ENCODE measurements at places on chromosomes 11 and 22.
A peak's percentile ranks its signal among the peaks of the same experiment; 100 is the strongest.

- no peak for DNase-seq
Measured at GRCh38 chr22:38062791-38063190, 5.6 kb downstream of the PICK1 start.

DNA sequence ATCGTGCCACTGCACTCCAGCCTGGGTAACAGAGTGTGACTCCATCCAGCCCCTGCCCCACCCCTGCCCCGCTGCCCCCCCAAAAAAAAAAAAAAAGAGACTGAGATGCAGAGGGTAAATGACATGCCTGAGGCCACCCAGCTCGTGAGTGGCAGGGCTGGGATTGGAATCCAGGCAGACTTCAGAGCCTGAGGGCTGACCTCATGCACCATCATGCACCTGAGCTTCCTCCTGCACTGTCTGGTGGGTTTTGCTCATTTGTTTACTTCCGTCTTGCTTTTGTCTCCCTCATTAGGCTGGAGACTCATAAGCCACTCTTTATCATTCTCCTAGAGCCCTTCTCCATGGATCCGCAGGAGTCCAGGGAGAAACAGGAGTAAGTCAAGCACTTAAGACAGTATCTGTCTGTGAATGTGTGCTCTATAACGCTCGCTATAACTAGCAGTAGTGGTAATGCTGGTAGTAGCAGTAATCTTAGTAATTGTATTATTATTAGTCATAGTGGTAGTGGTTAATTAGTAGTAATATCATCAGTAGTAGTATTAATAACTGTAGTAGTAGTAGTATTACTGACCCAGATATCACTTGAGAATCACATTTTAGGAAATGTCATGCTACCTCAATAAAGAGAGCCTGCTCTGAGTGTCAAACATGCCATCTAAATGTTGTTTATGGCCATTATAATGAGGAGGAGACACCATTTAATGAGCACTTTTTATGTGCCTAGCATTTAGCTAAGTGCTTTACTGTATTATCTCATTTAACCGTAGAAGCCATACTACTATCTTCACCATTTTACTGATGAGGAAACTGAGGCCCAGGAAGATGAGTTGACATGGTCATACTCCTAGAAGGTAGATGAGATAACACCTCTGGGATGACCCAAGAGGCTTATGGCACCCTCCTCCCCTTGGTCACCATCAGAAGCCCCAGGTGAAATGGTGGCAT, 85.0 kb downstream of the NAT10 start:
- DNase-seq, result no peak

GRCh38 chr11:554428-555226, 5.9 kb downstream of the LMNTD2 start:
- no peak for DNase-seq

DNA sequence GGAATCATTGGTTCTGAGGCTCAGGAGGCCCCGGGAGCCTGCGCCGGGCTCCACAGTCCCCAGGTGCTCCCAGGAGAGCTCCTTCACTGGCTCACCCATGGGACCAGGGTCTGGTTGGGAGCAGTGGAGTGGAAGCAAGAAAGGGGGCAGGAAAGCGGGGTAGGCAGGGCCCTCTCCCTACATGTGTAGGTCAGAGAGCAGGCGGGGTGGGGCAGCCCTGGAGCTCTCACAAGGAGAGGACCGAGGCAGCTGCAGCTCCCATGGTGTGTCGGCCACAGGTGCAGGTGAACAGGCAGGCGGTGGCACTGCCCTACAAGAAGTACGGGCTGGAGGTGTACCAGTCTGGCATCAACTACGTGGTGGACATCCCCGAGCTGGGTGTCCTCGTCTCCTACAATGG, 28.3 kb downstream of the MUC2 start:
- DNase-seq, result no peak

DNA sequence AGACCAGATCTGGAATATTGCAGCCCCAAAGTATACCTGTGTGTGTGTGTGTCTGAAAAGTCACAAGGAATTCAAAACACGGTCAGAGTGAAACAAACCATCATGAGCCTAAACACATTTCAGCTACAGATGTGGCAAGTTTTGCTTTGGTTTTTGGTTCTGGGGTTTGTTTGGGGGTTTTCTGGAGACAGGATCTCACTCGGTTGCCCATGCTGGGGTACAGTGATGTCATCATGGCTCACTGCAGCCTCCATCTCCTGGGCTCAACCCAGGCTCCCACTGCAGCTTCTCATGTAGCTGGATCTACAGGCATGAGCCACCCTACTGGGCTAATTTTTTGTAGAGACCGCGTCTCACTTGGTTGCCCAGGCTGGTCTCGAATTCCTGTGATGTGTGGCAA, 41.4 kb upstream of the PHF21A start:
- DNase-seq, result no peak

- no peak for DNase-seq
Measured at GRCh38 chr11:111088847-111089355, 156.6 kb upstream of the POU2AF2 start.

GRCh38 chr22:24208012-24208749, 26.9 kb downstream of the SUSD2 start:
- peak; percentile 94 for DNase-seq

DNA sequence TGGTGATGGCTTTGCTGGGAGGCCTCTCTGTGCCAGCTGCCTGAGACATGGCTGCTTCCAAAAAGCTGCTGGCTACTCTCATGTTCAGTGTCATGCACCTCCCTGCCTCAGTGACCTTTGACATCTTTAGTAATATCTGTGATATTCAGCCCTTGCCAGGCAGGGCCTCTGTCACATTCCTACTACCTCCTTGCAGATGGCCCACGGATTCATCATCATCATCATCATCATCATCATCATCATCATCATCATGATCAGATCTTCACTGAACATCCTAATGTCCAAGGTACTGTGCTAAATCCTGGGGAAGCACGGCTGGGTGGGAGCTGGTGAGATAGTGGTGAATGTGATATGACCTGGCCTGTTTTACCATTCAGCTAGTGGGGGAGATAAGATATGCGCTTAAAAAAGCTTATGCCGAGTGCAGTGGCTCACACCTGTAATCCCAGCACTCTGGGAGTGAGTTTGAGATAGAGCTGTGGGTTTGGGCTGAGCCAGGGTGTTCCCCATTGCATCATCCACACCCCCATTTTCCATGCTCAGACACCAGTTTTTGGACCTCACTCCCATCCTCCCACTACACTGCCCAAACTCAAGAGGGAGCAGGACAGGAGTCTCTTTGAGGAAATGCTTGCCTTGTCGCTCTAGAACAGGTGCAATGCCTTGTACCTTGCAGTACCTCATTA, 17.1 kb upstream of the TMPRSS13 start:
- DNase-seq, result no peak

DNA sequence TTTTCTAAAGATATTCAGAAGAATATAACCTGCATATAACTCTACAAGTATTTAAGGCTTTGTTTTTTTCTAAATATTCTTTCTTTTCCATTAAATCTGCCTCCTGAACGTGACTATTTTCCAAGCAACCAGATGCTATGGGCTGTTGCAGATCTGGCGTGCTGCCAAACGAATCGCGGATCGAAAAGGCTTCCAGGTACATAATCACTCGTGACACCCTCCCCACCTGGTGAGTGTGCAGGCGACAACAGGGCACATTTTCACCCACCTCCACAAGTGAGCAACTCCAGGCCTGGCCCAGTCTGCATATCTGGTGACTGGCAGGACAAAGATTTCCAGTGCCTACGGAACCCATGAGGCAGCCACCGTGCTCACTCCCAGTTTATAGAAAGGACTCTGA, 660.1 kb downstream of the OPCML start:
- DNase-seq, result no peak

DNA sequence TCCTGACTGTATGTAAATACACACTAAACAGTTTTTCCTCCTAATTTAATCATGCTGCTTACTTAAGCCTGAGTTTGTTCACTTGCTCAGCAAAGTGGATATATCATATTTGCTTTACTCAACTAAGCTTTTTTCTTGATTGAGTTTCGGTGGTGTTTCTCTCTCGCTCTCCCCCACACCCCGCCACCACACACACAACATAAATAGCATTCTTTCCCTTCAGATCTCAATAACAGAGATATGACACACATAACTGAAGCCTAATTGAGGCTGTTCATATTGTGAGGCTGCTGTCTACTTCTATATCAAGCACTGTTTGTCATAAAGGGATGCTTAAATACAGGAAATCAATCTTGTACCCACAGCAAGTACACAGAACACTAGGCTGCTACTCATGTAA, 364.9 kb downstream of the FAT3 start:
- DNase-seq, result no peak

DNA sequence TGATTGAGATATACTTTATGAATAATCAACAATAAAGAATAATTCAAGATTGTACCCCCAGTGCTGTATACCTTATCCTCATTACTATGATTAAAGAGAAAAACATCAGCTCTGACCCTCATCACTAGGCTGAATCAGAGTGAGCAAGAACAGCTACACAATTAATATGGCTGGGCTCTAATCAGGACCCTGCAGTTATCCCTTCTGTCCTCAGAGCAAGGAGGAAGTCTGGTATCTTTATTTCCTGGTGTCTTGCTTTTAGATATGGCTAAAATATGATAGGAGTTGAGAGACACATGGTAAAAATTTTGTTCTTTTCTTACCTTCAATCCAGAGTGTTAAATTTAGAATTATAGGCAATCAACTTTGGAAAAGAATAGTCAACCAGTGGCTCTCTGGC, 28.6 kb upstream of the GAB2 start:
- DNase-seq, result no peak

- DNase-seq, result peak; percentile 59
Measured at GRCh38 chr11:33463059-33463458, 205.9 kb downstream of the HIPK3 start.

GRCh38 chr11:7694235-7694634, 12.0 kb downstream of the OVCH2 start:
- DNase-seq, result no peak

DNA sequence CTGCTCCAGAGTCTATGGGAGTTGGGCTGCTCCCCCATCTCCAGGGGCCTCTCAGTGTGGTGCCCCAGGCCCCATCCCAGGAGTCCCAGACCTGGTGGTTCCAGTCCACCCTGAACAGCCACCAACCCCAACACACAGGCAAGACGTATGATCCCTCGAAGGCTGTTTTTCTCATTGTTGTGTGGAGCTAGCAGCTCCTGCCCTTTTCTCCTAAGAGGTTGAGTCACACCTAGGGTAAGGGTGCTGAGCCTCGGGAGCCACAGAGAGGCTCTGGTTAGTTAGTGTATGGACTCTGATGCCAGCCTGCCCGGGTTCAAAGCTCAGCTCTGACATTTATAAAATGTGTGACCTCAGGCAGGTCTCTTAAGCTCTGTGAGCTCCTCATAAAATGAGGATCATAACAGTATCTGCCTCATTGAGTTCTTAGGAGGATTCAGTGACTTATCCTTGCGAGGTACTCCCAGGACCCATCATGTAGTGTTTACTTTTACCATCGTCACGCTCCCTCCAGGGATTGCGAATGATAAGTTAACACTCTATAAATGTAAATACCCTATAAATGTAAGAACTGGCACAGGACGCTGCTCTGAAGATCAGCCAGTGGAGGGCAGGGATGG, 47.2 kb downstream of the FBLN1 start:
- no peak for DNase-seq

- no peak for DNase-seq
Measured at GRCh38 chr11:25327656-25328055, 830.8 kb downstream of the LUZP2 start.

DNA sequence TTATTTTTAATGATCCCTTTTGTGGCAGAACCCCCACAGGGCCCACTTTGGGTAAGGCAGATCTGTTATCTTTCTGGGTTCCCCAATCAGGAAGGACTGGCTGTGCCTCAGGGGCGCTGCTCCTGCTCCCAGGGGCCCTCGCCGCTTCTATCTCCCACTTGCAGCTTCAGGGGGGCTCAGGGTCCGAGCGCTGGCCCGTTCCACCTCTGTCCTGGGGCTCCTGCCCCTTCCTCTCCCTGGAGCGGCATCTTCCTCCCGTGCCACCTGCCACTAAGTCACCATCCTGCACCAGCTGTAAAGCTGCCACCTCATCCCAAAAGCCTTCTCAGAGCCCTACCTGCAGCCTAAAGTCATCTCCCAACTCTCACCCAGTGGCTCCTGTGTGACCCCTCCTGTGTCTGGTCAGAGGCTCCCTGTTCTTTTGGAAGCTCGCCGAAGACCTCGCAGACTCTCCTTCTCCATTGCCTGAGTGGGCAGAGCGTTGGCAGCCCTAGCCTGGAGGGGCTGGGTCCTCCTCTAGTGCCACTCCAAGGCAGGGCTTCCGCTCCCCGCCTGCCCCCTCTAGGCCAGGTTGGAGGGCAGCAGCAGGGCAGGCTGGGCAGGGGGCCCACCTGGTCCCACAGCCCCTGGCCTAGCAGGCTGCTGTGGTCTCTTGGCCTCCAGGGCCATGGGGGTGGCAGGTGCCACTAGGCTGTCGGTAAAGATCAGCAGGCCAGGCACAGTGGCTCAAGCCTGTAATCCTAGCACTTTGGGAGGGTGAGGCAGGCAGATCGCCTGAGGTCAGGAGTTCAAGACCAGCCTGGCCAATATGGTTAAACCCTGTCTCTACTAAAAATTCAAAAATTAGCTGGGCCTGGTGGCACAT, 106.7 kb downstream of the MORC2 start:
- no peak for DNase-seq

- no peak for DNase-seq
Measured at GRCh38 chr11:96647621-96648020, 257.8 kb downstream of the JRKL start.

- no peak for DNase-seq
Measured at GRCh38 chr11:94507485-94507884, 4.8 kb upstream of the C11orf97 start.

DNA sequence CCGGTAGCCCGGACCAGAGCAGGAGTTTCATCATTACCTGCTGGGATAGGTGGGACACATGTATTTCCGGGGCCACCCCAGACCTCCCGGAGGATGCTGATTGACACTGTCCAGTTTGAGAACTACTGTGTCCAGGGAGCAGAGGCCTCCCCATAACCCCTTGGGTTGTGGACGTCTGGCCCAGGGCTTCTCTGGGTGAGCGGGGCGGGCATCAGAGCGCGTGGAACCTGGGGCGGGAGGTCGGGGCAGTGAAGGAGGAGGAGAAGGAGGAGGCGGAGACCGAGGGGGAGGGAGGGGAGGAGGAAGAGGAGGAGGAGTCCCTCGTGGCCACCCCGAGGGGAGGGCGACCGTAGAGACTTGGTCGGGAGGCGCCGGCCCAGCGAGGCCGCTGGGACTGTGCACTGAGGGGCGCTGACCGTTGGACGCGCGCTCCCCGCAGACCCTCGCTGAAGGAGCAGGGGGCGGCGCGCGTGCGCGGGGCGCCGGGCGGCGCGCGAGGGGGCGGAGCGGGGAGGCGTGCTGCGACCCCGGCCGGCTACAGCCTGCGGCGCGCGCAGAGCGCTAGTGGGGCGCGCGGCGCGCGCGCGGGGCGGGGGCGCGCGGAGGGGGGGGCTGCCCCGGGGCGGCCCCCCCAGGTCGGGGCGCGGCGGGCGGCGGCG, at the start of gene GRK3:
Gene GRK3, plus strand, starts transcription at position 356 of the 659 bp plus-strand sequence. CDS start 366 bp downstream, outside the sequence.
- DNase-seq, result peak; percentile 18

DNA sequence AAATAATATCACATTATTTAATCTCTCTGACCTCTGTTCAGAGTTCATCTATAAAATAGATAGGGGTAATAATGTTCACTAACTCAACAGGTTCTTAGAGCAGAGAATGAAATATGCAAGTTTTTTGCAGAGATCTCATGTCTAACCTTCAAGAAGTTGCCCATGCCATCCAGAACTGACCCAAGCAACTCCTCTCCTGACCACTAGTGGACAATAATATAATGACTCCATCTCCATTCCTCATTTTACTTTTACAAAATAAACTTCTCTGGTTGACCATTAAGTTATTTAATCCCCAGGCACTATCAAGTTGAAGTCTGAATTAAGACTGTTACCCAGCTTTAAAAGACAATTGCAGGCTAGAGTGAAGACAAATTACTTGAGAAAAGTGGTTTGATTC, 382.6 kb downstream of the KCNA4 start:
- no peak for DNase-seq

GRCh38 chr22:49964136-49965090, 3.8 kb downstream of the PIM3 start:
- no peak for DNase-seq
